ENCODE measurements at places on chromosomes 6 and 20. TPM values are rescaled to one million over a fixed set of nuclear protein-coding genes. Genes with fewer than 3 reads are reported as not detected.
A peak's percentile ranks its signal among the peaks of the same experiment; 100 is the strongest.

Gene ADTRP
- not detected for total RNA-seq

Gene KIAA1755
- total RNA-seq = 0.18 TPM

Gene APCDD1L
- total RNA-seq = 1.1 TPM

DNA sequence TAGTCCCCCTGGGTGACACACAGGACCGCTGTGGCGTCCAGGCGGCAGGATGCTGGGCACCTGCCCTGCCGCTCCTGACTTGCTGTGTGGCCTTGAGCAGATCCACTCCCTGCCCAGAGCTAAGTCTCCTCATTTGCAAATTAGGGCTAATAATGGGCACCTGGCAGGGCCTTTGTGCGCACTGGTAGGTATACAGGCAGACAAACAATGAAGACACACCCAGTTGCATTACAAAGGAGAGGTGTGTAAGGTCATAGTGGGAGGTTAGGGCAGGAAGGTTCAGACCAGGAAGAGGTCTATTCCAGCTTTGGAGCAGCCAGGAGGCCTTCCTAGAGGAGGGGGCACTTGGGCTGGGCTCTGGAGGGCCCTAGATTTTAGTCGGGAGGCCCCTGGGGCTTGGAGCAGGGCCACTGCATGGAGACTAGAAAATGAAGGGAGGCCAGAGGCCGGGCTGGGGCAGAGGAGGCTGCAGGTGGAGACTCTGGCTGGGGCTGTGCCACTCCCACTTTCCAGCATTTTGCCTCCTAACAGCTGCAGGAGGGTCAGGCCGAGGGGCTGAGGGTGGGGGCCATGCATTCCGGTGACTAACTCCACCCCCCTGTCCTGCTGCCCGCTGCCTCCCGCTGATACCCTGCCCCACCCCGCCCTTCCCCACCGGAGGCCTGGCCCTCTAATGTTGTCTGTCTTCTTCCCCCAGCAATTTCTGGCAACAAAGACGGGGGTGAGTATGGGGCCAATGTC lies 28.5 kb downstream of the MYH7B start:
- DNase-seq = peak; percentile 83

- no peak for DNase-seq
Measured at GRCh38 chr6:49499126-49499525, 597 bp upstream of the GLYATL3 start.
